Hematopoietic multipotent progenitor cell treated with erythropoietin and hydrocortisone succinate and interleukin-3 and kit ligand, for 4 days (in vitro differentiated cells): ENCODE measurements at places on chromosomes 7 and 10.

DNA sequence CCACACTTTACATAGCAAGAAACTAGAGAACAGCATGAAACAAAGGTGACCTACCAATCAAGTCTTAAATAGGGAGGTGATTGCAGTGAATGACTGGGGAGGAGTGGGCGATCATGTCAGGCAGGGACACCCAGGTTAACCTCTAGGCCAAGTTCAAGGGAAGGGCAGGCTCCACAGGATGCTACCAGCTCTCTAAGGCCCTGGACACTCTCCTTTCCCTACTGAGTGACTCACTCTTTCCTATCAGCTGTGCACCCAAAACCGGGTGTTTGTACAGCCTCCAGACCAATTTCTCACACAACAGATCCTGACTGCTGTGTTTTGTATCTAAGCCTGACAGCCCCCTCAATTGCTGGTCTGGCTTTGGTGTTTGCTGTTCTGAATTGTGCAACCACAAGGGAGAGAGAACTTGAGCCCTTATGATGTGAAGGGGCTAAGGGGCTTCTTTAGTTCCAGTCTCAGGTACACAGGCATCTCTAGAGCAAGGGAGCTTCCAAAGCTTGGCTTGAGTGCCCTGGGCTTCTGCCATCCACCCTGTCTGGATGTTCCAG, 107.8 kb downstream of the TBXAS1 start:
- peak; percentile 77 for DNase-seq

- no peak for DNase-seq
These were observed 4.1 kb downstream of the LAMB1 start for GRCh38 chr7:107998660-107999480.

DNA sequence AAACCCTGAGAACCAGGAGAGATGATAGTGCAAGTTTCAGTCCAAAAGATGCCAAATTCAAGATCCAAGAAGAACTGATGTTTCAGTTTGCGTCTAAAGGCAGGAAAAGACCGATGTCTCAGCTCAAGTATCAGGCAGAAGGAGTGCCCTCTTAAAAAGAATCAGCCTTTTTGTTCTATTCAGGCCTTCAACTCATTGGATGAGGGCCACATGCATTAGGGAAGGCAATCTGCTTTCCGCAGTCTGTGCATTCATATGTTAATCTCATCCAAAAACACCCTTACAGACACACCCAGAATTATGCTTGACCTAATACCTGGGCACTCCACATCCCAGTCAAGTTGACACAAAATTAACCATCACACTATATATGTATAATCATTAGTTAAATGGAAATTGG, 45.2 kb downstream of the DNAJB9 start:
- DNase-seq: no peak

DNA sequence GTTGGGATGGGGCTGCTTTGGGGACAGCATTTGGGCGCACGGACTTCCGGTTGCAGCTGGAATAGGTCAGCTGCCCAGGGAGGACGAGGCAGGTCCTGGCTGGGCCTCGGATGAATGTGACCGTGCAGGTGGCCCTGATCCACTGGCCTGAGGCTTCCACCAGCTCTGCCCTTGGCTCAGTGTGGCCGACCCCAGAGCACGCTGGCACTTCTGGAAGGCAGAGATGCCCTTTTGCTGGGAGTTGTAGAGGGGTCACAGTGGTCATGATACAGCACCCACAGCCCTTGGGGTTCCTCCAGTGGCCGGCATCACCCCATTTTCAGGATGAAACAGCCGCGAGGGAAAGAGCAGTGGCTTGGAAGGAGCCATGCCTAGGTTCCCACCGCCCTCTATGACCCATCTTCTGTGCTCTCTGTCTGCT, 19.0 kb downstream of the ADCY1 start:
- DNase-seq: no peak

- no peak for DNase-seq
These were observed 361.0 kb upstream of the FZD8 start for GRCh38 chr10:36003031-36003600.

DNA sequence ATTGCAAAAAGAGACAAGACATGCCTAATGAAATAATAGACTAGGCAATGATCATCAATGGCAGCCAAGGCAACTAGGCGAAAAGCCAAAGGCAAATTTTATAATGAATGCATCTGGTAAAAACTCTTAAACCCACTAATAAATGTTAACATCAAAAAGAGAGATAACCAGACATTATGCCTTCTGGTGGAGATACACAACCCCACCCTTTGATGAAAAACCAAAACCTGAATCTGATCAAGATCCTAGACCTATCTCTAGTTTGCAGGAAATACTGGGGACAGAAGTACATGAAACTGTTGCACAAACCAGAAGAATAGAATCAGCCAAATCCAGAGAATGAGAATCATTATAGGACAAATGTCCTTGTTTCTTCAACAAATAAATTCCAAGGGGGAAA, 22.0 kb upstream of the GSAP start:
- DNase-seq: peak; percentile 83

GRCh38 chr10:28215930-28216329, 86.9 kb downstream of the MPP7 start:
- DNase-seq: no peak

GRCh38 chr10:30765616-30766015, 136.1 kb upstream of the LYZL2 start:
- no peak for DNase-seq

DNA sequence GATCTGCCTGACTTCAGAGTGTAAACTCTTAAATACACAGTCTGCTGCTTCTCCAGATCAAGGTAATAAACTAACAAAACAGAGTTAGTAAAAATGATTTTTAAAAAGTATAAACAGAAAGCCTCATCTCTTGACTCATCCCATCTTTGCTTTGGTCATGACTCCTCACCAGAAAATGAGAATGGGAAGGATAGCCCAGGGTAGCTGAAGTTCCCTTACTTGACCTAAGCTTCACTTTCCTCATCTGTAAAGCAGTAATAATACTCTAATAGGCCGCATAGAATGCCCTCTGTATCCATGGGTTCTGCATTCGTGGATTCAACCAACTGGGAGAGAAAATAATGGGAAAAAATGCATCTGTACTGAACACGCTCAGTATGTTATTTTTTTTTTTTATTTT, 11.3 kb upstream of the SLC25A28 start:
- no peak for DNase-seq

DNA sequence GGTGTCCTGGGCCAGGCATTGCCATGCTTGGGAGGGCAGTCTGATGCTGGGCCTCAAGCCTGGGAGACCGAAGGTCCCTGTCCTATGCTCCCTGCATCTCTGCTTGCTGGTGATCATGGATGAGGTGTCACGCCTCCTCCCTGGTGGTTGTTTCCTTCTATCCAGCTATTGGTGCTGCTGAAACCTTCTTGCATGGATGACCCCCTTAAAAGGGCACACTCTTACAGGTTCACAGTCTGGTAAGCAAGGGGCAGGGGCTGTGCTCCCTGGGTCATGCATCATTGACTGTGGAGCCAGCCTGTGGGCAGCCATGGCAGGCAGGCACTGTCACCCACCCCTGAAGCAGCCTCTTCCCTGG, 36.8 kb upstream of the SLC29A3 start:
- DNase-seq: no peak

DNA sequence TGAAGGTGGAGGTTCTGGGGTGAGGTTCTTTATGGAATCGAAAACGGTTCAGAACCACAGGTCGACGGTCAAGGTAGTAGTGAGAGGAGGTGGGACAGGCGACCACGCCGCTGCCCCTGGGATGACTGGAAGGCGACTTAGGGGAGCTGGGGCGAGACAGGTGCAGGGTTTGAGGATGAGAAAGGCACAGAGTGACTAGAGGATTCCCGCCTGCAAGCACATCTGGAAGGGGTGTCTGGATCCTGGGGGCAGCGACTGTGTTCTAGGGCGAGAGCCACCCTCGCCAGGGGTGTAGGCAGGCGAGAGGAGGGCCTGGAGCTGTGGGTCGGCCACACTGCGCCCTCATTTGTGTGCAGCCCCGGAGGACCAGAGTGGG, 468 bp upstream of the IRF5 start:
- no peak for DNase-seq

DNA sequence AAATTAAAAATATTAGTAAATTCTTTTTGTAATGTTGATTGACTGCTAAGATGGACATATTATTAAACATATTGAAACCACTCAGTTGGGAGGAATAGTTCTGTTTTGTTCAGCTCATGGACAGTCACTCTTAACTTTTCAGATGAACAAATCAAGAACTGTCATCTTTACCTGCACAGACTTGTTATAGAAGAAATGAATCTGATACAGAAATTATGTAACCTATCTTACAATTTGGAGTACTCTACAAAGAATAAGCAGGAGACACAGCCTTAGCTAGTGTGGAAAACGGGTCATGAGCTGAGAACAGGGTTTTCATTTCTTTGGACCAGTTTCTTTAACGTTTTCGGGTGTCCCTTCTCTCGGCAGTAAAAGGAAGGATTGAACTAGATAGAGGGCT, 1.2 kb upstream of the ANLN start:
- DNase-seq: no peak

- no peak for DNase-seq
These were observed 46.7 kb downstream of the PNLIPRP2 start for GRCh38 chr10:116667484-116667883.

DNA sequence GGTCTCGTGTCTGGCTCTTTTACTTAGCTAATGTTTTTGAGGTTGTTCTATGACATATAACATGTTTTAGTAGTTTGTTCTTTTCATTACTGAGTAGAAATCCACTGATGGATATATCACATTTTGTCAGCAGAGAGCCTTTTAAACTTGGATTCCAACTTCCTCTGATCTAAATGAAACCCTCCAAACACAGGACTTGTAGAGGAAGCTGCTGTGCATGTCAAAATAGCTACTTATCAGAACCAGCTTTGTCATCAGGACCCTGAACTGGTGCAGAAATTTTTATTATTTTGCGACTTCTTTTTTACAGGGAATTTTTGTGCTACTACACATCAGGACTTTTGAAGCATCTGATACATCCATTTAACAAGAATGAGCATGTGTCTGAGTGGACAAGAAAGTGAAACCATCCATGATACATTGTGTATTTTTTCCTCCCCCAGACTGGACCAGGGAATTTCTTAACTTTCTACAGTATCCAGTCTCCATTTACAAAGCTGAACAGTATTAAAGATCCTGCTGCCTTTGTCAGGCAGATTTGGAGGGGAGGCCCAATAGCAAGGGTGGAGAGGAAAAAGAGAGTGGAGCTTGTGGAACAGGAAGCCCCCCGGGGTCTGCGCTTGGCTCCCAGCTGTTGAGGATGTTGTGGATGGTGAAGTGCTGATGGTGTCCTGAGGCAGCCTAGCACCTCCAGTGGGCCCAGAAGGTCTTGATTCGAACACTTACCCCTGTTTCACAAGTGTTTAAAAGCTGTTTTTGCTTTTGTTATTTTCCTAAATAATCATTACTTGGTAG, 29.3 kb upstream of the MTPAP start:
- peak; percentile 34 for DNase-seq

- no peak for DNase-seq
These were observed 14.8 kb downstream of the SAMD8 start for GRCh38 chr10:75126277-75126676.

DNA sequence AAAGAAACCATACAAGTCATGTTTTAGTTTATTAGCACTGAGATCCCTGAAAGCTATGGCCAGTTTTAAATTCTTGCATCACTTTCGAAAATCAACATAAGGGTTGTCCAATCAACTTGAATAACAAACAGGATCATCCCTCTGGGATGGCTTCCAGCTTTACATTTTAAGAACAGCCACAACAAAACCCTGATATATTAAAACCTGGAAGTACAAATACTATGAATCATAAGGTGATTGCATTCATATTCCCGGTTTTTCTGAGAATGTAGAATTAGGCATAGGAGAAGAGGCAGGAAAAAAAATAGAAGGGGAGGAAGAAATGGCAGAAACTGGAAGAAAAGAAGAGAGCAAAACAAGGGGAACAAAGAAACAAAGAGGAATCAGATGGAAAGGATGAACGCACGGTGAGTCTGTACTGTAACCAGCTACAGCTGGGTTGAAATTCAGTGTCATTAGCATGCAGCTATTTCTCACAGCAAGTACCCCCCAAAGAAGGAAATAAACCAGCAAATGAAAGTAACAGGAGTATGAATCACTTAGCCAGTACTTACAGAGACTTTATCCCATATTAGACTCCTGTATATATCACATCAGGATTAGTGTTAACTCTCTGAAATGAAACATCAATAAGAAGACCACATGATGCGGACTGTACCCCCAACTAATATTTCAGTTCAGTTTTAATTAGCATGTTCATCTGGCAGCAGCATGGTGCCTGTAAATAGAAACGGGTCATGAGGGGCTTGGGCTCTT, 301.3 kb downstream of the RNLS start:
- DNase-seq: no peak

DNA sequence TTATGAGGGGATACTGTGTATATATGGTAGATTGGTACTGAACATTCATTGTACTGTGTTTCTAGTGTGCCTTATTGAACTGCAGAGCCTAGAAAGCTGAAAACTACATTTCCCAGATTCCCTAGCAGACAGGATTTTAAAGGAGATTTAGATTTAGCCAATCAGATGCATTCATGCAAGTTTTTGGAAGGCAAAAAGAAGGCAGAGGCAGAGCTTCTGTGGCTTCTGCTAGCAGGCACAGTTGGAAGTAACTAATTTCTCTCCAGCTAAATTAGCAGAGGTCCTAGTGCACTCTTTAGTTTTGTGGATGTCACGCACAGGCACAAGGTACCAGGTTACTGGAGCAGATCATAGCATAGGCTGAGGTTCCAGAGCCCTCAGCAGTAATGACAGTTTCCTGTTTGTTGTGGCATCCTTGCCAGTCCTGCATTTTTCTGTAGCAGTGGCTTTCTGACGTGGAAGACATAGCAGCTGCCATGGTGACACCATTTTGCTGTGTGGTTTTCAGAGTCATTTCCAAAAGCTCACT, 83.7 kb upstream of the CCDC71L start:
- DNase-seq: no peak

DNA sequence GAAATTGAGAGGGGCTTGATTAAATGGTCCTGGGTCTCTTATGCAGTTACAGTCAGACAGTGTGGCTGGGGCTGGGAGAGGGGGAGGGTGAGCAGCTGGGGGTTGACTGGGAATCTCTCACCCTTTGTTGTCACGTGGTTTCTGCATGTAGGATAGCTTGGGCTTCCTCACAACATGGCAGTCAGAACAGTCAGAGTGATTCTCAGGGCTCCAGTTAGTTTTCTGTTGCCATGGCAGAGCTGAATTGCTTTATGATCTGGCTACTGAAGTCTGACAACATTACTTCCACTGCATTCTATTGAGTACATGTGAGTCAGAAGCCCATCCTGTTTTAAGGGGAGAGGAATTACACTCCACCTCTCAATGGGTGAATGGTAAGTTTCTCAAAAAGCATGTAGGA, 102.7 kb downstream of the WDR11 start:
- no peak for DNase-seq

- peak; percentile 18 for DNase-seq
These were observed 11.0 kb upstream of the RASSF4 start for GRCh38 chr10:44948642-44949041.

DNA sequence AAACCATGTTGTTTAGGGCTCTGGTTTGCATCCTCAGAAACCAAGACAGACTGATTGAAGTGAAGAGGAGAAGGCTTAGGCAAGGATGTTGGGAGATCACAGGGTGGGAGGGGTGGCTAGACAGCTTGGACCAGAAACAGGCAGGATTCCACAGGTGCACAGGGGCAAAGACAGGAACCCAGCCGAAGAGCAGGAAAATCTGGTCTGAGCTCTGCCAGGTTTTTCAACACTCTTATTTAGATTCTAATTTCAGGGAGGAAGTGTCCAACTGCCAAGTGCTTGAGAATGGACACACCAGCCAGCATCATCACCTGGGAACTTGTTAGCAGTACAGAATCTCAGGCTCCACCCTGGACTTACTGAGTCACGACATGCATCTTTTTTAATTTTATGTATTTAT, 93.8 kb downstream of the MARCHF5 start:
- no peak for DNase-seq
